T-helper 1 cell (primary cell): ENCODE measurements at places on chromosomes 6 and 20.

- no peak for DNase-seq
Observed at GRCh38 chr20:7199861-7200260, 432.4 kb downstream of the BMP2 start.

DNA sequence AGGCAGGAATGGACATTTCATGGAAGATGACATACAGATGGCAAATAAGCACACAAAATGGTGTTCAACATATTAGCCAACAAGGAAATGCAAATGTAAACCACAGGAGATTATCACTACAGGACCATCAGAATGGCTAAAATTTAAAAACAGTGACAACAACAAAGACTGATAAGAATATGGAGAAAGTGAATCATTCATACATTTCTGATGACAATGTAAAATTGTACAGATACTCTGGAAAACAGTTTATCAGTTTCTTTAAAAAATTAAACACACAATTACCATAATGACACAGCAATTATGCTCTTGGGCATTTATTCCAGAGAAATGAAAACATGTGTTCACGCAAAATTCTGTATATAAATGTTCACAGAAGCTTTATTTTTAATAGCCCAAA is 105.8 kb upstream of the RUNX2 start:
- no peak for DNase-seq

DNA sequence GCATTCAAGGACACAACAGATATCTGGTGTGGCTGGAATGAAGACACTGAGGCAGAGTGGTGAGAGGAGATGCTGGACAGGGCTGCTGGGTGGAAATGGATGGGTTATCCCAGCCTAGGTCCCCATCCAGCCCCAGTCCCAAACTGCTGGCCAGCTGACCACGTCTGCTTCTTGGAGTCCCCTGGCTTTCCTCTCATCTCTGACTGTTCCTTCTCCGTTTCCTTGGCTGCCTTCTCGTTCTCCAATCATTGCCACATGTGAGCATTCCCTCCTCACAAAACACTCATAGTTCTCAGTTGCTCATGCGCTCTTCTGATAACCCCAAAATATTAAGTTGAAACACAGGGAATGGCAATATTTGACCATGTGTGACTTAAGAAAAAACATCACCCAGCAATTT is 31.5 kb downstream of the MAFB start:
- DNase-seq = no peak

- DNase-seq = no peak
Observed at GRCh38 chr20:64166721-64167615, 2.7 kb downstream of the MYT1 start.

DNA sequence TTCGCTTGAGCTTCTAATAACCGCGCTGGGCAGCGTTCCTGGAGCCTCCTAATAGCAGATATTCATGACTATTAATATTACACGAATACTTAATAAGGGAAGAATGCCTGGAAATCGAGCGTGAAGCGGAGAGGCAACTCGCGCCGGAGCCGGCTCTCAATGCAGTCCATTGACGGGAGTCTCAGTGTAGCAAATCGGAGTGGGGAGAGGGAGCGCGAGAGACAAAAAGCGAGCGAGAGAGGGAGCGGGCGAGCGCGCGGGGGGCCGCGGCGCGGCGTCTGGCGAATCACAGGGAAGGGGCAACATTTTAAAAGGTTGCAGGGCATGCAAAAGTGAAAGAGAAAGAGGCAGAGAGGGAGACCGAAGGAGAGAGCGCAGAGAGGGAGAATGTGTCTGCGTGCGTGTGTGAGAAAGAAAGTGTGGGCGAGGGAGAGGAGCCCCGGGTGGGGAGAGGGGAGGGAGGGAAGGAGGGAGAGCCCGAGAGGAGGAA is 2.9 kb downstream of the TFAP2A start:
- no peak for DNase-seq

DNA sequence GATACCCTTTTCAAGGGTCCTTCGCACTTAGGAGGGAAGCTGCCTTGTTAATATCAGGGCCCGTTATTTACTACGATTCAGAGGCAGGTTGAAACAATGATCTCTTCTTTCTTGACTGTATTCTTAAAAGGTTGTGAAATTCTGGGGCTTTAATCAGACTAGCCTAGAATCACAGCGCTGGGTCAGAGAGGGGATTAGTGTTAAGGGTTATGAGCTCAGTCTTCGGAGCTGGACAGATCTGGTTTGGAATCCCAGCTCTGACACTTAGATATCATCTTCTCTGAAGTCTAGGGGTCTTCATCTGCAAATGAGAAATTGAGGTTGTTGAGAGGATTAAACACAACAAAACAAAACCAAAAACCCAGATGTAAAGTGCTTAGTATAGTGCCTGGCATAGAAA is 77.4 kb downstream of the CD83 start:
- no peak for DNase-seq

- no peak for DNase-seq
Observed at GRCh38 chr6:73803562-73804241, 107.7 kb downstream of the CD109 start.

DNA sequence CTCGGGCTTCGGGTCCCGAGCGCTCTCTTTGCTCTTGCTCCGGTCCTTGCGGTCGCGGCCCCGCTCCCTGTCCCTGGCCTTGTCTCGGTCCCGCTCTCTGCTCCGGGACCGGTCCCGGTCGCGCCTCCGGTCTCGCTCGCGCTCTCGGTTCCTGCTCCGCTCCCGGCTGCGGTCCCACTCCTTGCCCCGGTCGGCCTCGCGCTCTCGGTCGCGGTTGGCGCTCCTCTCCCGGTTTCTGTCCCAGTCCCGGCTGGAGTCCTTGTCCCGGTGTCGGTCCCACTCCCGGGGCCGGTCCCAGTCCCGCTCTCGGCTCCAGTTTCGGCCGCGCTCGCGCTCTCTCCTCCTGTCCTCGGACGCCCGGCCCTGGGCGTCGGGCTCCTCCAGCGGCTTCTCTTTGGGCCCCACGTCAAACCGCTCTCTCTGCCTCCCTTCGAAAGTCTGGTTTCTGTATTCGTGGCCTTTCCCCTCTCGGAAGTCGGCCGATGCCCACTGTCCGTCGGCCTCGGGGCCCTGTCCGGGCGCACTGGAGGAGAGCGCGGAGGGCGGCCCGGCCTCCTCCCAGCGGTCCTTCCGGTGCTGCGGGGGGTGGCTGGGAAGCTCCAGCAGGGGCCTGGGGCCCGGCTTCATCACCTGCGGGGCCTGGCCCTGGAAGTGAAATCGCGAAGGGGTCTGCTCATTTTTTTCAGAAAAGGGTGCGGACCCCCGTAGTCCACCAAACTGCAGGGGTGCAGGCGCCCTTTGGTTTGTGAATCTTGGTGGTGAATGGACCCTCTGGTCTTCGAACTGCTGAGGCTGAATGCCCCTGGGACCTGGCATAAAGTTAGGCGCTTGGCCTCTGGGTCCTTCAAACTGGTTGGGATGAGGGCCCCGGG is 17.9 kb upstream of the TCFL5 start:
- no peak for DNase-seq

- DNase-seq = no peak
Observed at GRCh38 chr6:128164254-128164653, 263.4 kb upstream of the THEMIS start.

DNA sequence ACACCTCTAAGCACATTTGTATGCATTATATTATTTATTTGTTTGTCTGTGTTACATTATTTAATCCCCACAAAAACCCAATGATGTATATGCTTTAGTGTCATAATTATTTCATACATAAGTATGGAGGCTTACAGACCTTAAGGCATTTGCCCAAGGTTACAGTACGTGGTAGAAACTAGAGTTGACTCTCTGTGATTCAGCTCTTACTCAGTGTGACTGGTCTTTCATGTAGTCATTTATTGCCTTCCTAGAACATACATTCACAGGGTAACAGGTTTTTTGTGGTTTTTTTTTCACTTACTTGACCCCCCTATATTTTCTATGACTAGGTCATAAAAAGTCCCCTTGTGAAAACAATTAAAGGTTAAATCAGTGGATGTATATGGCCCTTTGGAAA is 566.8 kb downstream of the TFAP2A start:
- DNase-seq = no peak

- no peak for DNase-seq
Observed at GRCh38 chr6:5598123-5598522, 336.8 kb downstream of the FARS2 start.

DNA sequence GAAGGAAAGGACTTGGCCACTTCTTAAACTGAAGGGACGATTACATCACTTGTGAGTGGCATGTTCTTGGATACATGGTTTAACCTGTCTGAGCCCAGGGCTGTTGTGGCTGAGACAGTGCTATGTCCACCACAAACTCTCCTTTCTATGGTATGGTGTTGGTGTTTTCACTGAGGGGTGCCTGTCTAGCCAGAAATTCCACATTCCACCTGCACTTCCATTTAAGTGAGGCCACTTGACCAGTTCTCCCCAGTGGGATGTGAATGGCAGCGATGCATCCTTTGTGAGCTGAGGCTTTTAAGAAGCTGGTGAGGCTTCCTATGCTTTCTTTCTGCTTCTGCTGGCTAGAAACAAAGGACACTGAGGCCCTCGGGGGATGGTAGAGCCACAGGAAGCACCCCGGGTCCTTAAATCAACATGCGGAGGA is 151.4 kb upstream of the CHD6 start:
- DNase-seq = no peak

GRCh38 chr6:127762284-127762683 is 138.6 kb downstream of the THEMIS start:
- no peak for DNase-seq

DNA sequence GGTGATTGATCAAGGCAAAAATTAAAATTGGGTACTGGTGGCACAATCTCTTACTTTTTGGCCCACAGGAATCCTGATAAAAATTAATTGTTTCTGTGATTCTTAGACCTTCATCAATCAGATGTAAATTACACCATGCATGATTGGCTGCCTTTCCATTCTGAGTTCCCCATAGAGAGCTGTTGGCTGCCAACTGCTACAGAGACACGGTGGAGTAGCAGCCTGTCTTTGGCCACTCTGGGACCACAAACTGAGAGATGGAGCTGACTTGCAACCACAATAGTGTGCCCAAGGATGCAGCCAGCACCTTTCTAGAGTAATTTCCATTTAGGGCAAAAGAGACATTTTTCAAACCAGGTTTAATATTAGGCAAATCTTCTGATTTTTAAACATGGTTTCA is 274.3 kb upstream of the MMS22L start:
- no peak for DNase-seq

DNA sequence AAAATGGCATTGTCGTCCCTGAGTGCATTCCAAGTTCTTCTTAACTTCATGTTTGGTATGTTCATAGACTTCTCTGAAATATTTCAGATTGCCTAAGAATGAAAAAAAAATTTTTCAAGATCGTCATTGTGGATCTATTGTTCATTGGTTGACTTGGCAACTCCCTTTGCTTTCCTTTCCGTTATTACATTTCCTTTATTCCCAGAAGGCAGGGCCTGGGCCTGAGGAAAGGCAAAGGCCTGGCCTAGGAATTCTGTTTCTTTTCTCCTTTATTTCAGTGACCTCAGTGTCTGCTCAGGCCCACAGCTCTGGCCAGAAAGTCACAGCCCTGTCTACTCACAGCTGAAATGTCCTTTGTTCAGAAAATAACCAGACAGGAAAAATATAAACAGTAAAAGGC is 401.6 kb upstream of the PLCB4 start:
- no peak for DNase-seq

- no peak for DNase-seq
Observed at GRCh38 chr20:1862663-1863053, 32.5 kb upstream of the SIRPA start.

GRCh38 chr6:122548281-122548680 is 61.9 kb upstream of the PKIB start:
- no peak for DNase-seq

DNA sequence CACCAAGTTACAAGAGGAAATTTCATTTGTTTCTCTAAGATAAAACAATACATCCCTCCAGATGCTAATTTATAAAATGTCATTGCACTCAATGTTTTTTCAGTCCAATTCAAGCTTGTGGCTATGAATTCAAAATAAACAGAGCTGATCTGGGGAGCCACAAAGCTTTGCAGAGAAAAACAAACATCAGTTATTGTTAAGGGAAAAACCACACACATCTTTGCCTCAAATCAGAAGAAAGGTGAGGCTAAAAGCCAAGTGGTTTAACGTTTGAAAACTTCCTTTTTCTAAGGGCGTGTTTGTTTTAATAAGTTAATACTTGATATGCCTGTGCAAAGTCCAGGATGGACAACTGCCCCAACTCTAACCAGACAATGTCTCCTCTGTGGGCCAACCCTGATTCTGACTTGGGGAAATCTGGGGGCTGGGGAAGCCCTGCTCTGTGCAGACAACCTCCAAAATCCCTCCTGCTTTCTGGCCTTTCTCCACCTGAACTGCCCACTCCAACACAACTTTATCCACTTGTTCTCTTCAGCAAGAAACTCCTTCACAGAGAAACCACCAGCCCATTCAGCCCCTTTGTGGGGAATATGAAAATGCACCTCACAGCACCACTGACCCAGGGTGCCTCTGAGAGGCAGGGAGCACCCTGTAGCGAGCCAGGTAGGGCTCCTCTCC is 44.6 kb upstream of the NT5E start:
- no peak for DNase-seq

GRCh38 chr6:27672113-27672799 is 199.4 kb upstream of the ZNF184 start:
- no peak for DNase-seq
